ENCODE measurements at places on chromosomes 11 and 22.

DNA sequence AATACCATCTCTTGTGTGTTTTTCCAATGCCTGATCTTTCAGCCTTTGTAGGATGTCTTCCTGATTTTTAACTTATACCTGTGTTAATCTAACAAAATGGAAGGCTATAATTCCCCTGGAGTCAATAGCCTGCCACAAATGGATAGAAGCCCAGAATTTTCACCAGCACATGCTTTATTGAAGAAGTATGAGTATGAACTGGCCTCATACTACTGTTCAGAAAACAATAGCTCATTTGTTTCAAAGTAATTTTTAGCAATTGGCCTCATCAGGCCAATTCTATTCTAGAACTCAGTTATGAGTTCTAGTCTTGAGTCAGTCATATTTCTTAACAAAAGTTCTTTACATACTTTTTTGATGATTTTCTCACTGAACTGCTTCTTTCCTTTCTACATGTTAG lies 40.6 kb upstream of the SLC37A2 start:
- DNase-seq, result no peak

- no peak for DNase-seq
Measured at GRCh38 chr11:64872790-64873488, 5.5 kb downstream of the EHD1 start.

DNA sequence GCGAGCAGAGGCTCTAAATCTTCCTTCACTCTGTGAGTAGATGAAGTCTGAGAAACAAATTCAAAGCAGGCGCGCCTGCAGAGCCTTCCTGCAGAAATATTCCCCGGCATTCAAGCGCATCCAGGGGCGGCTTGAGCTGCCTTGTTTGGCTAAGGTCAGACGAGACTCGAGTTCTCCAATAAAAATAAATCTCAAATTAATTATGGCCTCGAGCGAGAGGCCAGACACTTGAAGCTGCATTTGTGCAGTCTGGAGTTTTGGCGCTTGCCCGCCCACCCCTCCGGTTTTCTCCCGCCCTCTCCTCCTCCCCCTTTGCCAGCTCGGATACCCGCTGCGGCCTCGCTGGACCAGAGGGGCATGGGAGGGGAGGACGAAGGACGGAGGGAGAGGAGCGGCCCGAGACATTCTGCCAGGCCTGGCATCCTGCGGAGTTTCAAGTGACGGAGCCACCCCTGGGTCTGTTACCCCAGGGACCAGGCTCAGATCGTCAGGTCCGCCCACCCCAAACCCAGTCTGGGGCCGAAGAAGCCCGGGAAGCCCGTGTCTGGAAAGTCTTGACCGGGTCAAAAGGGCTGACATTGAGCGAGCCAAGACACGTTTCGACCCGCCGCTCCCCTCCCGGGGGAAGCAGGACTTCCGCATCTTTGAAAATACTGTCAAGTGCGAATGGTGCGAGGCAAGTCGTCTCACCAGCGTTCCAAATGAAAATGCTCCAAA lies 3.8 kb upstream of the FLI1 start:
- DNase-seq, result no peak

DNA sequence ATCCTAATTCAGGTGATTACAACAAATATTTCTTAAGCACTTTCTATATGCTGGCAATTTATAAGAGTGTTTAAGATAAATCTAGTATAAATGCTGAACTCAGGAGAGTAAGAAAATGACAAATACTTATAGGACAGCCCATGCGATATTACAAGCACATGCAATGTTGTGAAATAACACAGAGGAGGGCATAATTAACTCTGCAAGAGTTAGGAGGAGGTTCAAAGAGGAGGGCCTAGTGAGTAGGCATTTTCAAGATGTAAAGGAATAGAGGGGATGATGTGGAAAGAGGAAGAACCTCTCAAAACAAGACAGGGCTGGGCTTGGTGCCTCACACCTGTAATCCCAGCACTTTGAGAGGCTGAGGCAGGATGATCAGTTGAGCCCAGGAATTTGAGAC lies 37.1 kb upstream of the IL17RA start:
- no peak for DNase-seq

DNA sequence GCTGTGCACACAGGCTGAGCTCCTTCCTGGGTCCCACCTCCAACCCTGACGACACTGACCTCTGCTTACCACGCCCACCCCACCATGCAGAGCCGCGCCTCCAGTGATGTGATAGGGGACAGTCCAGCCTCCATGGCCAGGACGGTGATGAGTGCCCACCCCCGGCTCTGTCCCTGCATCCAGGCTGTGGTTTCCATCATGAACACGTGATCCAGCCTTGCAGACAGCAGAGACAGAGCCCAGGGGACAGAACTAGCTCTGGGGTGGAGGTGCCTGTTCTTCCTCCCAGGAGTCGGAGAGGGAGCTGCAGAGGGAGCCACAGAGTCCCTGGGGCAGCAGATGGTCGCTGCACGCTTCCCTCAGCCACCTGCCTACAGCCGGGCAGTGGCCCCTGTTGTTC lies 42.6 kb upstream of the IGSF9B start:
- no peak for DNase-seq

GRCh38 chr11:79440571-79441460 lies at the start of gene TENM4:
Gene TENM4, minus strand, starts transcription at chr11:79441030. Its CDS starts 371,086 bp downstream, at chr11:79069944.
- DNase-seq, result no peak

DNA sequence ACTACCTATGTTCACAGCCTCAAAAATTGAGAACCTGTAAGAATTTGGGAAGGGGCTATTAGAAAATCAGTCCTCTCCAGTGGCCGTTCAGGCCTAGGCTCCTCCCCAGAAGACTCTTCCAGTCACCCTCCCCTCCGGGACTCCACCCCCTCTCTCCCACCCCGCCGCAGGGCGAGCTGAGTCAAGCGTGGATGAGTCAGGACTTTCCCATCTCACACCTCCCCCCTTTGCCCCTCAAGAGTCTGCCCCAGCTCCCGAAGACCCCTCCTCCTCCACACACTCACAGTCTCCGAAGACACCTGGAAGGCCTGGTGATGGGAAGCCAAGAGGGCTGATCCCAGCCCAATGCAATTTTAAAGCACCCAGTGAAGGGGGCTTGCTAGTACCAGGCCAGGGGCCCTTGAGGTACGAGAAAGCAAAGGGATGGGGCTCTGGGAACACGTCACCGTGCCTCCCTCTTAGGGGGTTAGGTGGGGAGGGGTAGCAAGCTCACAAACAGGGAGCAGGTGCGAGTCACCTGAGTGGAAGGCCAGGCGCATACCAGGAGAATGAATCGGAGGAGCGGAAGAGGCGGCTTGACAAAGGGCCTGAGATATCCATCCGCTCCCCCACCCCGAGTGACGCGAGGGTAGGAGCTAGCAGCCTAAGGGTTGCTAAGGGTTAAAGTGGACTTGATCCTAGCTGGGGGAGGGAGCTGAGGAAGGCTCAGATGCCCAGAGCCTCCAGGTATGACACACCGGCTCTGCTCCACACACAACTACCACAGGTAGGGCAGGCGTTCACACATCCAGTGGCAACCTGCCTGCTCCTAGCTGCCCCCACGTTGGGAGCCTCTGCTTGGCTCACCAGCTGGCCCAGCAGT lies 13.6 kb downstream of the BCL9L start:
- peak; percentile 85 for DNase-seq

GRCh38 chr11:62545437-62546243 lies 966 bp downstream of the AHNAK start:
- peak; percentile 63 for DNase-seq

DNA sequence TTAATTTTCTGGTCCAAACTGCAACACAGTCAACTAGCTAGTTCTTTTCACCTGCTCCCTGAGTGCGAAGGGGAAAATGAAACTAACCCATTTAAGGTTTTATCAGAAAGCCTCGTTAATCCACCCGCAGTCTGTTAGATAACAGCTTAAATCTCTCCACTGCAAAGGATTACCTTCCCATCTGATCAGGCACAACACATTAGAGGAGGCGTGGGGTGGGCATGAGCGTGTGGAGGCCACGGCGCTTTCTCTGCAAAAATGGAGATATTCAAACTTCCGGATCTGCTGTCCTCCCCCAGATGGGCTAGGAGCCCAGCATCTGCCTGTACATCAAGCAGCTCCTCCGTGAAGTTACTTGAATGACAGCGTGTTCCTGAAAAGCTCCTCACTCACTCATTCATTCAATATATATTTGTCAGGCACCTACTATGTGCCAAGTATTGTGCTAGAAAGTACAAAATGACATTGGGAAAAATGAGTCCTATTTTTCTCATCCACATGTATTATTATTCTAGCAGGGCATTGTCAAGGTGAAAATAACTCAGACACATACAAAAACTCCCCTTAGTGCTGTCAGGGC lies 13.5 kb upstream of the ANKK1 start:
- no peak for DNase-seq

DNA sequence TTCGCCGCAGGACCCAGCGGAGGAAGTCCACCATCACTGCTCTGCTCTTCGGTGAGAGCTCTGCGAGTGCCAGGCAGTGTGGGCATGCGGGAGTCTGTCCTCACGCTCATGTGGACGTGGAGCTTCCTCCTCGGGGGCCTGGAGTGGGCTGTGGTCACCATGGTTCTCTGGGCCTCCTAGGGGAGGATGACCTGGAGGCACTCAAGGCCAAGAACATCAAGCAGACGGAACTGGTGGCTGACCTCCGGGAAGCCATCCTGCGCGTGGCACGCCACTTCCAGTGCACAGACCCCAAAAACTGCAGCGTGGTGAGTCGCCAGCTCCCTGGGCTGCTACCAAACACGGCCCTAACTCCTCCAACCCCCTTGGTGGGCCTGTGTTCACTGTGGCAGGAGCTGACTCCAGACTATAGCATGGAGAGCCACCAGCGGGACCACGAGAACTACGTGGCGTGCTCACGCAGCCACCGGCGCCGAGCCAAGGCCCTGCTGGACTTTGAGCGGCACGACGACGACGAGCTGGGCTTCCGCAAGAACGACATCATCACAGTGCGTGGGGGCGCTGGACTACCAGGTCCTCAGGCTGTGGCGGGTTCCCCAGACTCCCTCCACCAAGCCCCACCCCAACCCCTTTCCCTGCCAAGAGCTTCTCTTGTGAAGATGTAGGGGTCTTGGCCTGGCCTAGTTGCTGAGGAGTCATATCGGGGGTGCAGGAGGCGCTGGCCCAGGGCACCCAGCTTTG lies 36.8 kb downstream of the SGSM3 start:
- DNase-seq, result no peak

DNA sequence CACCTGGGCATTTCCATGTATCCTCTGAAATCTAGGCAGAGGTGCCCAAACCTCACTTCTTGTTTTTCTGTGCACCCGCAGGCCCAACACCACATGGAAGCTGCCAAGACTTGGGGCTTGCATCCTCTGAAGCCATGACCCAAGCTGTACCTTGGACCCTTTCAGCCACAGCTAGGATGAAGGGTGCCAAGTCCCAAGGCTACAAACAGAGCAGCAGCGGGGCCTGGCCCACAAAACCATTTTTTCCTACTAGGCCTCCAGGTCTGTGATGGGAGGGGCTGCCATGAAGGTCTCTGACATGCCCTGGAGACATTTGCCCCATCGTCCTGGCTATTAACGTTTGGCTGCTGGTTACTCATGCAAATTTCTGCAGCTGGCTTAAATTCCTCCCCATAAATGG lies 20.4 kb upstream of the EIF4G2 start:
- no peak for DNase-seq
